ENCODE measurements at places on chromosomes 1 and 21.

- DNase-seq = no peak
Measured at GRCh38 chr1:64092851-64093371, 110.5 kb upstream of the UBE2U start.

DNA sequence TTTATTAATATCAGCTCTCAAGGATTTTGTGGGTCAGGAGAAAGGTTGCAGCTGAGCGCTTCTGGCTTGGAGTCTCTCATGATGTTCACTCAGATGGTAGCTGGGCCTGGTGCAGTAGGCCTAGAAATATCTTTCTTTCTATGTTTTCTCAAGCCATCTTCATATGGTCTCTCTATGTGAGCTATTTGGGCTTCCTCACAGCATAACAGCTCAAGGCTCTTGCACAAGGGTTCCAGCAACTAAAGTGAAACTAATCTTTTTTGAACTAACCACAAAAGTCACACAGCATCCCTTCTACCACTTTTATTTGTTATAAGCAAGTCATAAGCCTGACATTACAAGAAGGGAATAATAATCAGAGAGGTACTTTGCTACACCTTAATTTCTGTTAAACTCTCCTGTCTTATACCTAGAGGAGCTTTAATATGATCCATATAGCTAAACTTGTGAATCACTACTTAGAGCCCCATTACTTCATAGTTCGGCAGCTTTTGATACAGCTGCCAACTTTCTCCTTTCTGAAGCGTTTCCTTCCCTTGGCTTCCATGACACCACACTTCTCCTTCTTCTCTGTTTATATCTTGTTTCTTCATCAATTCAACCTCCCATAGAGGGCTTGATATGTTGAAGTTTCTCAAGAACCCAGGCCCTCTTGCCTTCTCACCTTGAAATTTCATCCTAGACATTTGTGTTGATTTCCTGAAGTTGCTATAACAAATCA lies 720.2 kb downstream of the LTN1 start:
- DNase-seq = no peak

- no peak for DNase-seq
Measured at GRCh38 chr1:7698641-7699040, 72.5 kb upstream of the VAMP3 start.

DNA sequence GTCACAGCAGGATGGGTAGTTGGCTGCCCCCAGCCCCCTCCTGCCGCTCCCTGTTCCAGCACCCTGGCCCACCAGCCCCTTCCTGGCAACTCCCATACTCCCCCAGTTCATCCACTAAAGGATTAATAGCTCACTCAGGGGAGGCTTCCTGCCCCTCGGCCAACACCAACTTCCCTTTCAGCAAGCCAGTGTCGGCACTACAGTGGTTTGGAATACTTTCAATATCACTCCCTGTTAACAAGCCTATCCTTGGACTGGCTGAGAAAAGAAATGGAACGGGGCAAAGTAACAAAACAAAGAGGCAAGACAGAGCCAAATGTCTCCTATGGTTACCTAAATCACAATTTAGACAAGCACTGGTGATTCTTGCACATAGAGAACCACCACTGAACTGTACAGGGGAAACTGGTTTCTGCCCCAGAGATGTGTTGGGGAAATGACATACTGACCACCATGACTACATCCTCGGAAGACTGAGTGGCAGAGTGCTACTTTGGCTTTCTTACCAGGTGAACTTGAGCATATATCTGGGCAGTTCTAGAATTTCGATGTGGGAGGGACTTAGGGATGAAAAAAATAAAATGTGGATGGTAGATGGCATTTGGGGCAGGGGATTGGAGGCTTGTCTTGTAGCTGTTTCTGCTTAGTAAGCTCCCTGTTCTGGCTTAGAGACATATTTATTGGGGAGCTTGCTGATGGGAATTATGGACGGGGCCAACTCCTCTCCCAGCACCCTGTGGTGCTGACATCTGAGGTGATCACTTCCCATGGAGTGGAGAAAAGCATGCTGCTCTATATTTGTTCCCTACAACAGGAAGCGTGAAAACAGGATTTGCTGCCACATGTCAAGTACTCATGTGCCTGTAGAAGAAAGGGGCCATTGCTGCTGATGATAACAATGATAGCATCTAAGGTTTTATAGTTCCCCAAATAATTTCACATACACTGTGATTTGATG lies 7.1 kb upstream of the CAPN2 start:
- DNase-seq = no peak

DNA sequence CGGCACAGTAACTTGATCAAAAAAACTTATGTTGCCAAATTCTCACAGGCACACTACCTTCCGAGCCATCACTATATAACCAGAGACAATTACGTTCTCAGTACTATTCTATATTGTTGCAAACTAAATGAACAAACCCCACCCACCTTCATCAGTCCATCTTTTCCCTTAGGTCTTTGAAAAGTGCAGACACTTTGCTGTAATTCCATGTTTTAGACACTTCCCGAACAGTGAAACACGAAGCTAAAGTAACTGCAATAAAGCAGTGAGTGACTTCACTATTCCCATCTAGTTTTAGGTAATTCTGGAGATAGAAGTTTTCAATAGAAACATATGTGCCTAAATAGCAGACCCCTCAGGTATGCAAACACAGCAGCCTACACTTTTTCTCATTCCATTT lies 7.7 kb downstream of the SFPQ start:
- DNase-seq = no peak

GRCh38 chr1:97936976-97937375 lies 16.1 kb upstream of the DPYD start:
- DNase-seq = no peak

- DNase-seq = no peak
Measured at GRCh38 chr1:3380469-3380868, 74.0 kb upstream of the ARHGEF16 start.

GRCh38 chr1:202238914-202239313 lies 45.3 kb downstream of the LGR6 start:
- DNase-seq = no peak

GRCh38 chr1:71861022-71861421 lies 421.3 kb downstream of the NEGR1 start:
- DNase-seq = no peak

DNA sequence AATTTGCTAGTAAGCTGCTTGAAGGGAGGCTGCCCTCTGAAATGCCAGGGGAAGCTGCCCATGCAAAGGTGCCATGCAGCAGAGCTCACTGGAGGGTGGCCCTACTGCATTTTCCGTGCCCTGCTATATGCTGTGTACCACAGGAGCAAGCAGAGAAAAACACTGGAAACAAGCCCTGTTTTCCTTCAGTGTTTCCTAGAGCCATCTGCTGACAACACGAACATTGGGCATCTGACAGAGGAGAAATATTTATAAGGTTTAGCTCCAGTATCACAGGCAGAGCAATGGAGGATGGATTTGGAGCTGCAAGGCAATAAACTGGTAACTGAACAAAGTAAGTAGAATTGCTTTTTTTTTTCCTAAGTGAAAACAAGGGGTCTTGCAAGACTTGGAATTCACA lies 198.4 kb downstream of the USP25 start:
- no peak for DNase-seq

DNA sequence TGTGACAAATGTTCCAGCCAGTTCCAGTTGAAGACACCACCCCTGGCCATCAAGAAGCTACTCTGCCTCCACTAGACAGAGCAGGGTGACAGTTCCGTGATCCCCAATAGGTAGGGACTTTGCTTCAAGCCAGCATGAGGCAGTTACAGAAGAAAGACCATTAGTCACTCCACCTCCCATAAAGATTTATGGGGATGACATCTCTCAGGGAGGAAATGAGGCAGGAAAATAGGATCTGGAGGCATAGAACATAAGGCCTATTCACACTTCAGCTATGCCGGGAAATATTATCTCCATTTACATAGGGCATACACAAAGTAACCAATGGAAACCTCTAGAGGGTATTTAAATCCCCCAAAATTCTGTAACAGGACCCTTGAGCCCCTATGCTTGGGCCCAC lies 3.5 kb upstream of the GBP7 start:
- no peak for DNase-seq

- no peak for DNase-seq
Measured at GRCh38 chr1:66380452-66381212, 153.3 kb upstream of the SGIP1 start.

DNA sequence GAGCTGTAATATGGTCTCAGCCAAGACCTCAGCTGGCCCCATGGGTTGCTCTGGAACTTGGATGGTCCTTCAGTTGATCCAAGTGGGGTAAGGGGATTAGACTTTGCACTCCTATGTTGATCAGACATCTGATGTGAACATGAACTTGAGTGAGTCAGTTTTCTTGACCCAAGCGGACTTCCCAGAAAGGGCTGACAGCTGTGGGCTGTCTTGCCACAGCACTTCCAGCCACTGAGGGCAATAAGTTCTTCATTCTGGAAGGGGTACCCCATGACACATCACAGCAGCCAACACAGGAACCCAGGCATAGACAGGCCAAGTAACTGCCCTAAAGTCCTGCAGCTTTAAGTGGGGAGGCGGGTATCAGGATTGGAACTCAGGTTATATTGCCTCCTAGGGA lies 93.9 kb upstream of the USP24 start:
- no peak for DNase-seq

- peak; percentile 28 for DNase-seq
Measured at GRCh38 chr1:197774466-197775281, 606 bp downstream of the DENND1B start.

DNA sequence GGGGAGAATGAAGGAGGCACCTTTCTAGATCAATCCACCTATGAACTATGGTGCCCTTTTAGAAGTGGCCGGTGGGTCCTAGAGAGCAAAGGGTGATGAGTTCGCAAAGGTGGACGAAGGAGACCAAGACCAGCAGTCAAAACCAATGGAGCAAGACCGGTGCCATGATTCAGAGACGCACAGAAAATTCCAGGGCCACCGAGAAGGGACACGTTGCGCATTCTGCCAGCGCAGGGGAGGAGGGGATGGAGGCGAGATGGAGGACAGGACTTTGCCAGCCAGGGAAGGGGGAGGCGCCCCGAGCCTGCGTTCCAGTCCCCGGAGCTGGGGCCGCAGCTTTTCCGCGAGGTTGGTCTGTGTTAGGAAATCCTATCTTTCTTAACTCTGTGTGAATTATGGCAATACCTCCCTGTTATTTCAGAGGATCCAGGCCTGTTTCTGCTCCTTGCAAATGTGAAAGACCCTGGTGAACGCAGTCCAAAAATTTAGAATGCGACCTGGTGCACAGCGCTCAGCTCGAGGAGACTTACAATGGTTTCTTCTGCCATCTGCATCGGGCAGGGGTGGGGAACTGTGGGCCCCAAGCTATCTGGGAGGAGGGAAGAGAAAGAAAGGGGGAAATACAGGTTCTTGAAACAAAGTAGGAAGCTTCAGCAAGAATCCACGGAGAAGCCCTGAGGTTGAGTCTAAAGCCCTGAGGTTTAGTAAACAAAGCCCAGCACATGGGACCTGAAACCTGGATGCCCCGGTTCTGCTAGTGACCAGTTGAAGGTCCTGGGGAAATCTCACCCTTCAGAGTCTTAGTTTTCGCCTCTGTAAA lies 129.4 kb downstream of the MRPS6 start:
- DNase-seq = no peak

DNA sequence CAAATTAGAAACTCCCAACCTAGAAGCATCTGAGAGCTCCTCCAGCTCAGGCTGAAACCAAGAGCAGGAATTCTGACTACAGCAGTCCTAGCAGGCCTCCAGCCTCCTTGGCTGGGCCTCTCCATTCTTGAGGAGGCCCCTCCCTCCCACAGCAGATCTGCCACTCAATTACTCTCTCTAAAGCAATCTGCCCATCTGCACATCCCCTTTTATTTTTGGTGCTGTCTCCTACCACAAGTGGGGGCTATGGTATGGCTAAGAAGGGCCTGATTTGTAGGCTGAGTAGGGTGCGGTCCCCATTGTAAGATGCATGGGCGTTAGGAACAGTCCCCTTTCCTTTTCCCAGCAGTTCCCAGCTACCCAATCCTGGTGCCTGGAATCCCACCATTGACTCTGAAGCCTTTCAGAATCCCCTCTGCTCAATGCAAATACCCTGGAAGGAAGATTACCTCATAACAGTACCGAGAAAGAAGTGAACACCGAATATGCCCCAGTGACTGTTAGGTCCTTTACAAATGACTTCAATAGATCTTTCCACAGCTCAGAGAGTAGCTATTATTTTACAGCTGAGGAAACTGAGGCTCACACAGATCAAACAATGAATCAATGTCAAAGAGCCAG lies 11.6 kb upstream of the TTC39A start:
- no peak for DNase-seq

GRCh38 chr1:115873184-115873583 lies 32.3 kb upstream of the NHLH2 start:
- no peak for DNase-seq

DNA sequence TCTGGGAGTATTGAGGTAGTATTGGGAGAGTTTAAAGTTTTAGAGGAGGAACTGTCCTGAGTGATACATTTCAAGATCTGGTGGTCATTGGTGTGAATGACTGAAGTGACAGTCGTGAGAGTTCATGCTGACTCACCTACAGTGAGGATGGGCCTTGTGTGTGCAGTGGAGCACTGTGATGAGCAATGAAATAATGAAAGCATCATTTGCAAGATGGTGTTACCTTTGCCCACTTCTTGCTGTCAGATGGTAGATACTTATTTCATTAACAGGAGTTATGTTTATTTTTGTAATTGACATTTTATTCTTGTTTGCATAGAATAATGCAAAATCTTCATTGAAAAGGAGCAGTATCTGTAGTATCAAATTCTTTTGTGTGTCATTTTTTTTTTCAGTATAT lies 29.0 kb downstream of the POU2F1 start:
- DNase-seq = no peak

DNA sequence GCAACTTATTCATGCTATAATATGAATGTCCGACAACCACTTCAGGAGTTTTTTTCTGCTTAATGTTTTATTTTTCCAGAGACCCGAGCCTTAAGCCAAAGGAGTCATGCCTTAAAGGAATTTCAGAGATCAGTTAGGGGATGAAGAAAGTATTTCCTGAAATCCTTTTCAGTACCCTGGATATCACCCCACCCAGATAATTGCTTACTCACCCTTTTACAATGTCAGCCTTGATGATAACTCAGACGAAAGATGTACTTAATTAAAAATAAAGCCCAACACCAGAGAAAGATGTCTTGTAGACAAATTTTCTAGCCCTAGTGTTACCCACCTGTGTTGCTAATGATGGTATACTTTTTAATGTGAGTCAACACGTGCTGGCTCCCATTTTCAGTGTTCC lies 124.1 kb downstream of the XCL2 start:
- DNase-seq = no peak

DNA sequence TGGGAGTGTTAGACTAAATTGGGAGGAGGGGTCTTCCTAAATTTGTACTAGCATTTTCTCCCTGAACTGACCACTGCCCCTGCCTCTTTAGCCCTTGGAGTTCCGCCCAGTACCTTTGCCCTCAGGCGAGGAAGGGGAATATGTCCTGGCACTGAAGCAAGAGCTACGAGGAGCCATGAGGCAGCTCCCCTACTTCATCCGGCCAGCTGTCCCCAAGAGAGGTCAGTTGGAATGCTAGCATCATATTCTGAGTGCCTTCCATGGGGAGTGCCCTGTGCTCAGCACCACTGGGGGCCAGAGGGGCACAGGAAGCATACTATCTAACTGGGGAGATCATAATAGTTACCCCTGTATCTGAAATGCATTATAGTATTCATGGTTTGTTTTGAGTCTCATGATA lies 10.7 kb downstream of the POLR3GL start:
- no peak for DNase-seq

DNA sequence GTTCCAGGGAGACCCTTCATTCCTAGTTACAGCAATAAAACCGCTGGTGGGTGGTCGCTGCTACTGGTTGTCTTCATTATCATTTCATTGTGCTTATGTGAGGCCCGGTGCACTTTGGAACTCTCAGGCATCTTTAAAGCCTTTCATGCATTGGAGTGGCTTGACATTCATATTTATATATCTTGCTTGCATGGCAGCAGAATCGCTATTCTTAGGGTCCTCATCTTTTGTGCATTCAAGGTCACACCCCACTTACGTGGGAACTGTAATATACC lies 110.1 kb downstream of the ZBTB18 start:
- DNase-seq = no peak
